ENCODE measurements at places on chromosomes 6 and 20.
A peak's percentile ranks its signal among the peaks of the same experiment; 100 is the strongest.

- no peak for DNase-seq
Observed at GRCh38 chr6:30787954-30788353, 43.6 kb upstream of the IER3 start.

GRCh38 chr6:139540276-139540675 is 165.8 kb upstream of the CITED2 start:
- DNase-seq, result no peak

GRCh38 chr20:50417484-50418235 is 92.5 kb upstream of the PTPN1 start:
- no peak for DNase-seq

DNA sequence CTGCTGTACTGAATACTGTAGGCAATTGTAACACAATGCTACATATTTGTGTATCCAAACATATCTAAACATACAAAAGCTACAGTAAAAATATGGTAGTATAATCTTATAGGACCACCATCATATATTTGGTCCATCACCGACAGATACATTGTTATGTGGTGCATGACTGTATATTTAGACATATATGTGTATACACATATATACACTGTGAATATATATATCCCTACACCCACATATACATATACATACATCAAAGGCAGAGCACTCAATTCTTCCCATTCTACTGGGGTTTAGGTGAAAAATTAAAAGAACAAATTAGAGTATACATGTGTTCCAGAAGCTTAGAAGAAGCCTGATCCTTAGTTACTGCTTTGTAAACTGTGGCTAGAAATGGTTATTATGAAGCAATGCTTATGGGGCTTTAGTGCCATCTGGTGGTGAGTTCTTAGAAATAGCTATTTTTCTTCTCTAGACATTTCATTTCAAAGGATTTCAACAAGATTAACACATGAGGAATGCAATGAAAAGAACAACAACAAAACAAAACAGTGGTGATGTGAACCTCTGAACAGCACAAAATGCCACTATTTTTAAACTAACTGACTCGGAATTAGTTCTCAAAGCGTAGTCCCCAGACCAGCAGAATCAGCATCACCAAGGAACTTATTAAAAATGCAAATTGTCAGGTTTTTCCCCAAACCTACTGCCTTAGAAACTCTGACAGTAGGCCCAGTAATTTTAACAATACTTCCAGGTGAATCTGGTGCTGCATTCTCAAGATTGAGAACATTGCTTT is 38.0 kb downstream of the PKHD1 start:
- DNase-seq, result peak; percentile 9

- no peak for DNase-seq
Observed at GRCh38 chr6:63448229-63448628, 124.1 kb upstream of the LOC128125822 start.

DNA sequence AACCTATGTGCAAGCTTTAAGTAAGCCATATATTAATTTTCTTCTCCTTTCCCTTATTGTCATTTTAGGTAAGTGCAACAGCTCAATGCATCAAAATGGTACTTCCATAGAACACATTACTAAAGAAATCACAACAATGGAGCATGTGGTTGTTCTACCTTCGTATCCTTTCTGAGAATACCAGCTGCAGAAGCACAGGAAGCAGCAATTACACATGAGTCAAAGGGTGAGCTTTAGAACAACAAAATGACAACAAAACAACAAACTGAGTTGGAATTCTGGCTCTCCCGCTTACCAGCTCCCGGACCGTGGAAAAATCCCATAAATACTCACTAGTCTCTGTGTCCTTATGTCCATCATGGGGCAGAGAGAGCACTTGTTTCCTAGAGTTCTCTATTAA is 108.9 kb downstream of the BCAS1 start:
- DNase-seq, result no peak

GRCh38 chr6:16477367-16478149 is 239.2 kb downstream of the GMPR start:
- DNase-seq, result no peak

- no peak for DNase-seq
Observed at GRCh38 chr6:33277663-33278391, 904 bp downstream of the B3GALT4 start.

- DNase-seq, result no peak
Observed at GRCh38 chr6:163756079-163756478, 341.6 kb downstream of the QKI start.

DNA sequence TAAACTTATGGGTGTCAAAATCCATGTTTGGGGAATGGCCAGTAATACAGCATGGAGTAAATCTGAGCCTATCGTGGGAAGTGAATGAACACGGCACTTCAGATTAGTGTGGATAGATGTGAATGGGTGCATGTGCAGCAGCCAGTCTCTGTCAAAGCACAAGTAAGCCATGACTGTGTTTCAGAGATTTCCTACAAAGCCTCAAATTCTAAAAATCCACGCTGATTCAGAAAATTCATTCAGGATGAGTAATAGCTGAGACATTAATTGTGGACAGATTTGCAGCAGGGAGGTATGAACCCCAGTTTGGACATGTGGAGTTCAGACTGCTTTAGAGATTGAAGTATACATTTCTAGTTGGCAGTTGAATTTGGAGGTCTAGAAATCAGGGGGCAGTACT is 115.1 kb downstream of the QKI start:
- no peak for DNase-seq

- no peak for DNase-seq
Observed at GRCh38 chr20:21557241-21558020, 43.6 kb upstream of the NKX2-2 start.

DNA sequence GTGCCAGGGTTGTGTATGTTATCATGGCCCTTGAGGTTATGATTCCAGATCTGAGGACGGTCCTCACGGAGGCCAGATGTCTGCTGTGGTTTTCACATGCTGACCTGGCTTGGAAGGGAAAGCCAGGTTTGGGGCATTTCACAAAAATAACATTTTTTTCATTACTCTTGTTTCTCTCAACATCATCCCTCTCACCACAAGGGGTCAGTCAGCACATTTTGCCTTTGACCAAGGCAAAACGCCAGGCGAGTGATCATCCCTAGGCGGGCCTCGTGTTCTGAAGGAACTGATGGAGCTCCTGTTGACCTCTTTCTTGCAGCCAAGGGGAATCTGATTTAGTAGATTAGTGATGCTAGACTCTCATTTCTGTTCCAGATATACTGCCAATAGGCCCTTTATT is 133.5 kb downstream of the TBC1D7 start:
- peak; percentile 53 for DNase-seq

GRCh38 chr6:140434761-140435160 is 1060.3 kb upstream of the CITED2 start:
- no peak for DNase-seq

DNA sequence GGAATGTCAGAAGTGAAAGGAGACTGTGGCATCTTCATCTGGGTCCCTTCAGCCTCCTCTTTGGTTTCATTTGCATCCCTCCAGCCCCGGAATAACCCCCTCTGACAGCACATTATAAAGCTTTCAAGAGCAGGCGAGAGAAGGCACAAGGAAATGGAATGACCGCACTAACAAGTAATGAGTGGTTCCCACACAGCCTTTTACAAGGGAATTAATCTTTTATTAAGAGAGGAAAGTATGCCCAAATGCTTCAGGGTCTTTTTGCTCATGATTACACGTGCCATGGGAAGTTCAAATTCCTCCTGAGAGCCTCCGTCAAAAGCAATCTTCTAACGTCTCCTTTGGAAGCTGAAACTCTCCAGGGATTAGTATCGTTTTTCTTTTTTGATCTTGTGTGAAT is 347.0 kb downstream of the BTBD3 start:
- DNase-seq, result no peak

GRCh38 chr6:158634695-158635426 is 9.7 kb downstream of the DYNLT1 start:
- DNase-seq, result no peak

- no peak for DNase-seq
Observed at GRCh38 chr6:159469443-159469842, 223.6 kb downstream of the SOD2 start.

DNA sequence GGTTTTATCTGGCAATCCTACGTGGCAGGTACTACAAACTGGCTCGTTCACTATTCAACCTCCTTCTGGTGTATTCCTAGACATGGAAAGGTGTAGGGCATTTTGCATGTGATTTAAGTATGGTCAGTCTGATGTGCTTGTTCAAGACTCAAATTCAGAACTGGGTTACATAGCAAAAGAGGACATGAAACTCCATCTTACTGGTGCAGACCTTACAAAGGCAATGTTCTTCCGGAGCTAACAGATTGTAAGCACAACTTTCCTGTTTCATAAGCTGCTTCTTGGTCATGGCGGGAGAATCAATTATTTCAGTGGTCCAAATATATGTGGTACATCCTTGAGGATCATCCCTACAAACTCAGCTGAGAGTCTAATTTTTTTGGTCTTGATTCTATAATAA is 703.4 kb downstream of the EPM2A start:
- DNase-seq, result no peak

GRCh38 chr20:24813936-24814335 is 135.1 kb upstream of the CST7 start:
- DNase-seq, result no peak

DNA sequence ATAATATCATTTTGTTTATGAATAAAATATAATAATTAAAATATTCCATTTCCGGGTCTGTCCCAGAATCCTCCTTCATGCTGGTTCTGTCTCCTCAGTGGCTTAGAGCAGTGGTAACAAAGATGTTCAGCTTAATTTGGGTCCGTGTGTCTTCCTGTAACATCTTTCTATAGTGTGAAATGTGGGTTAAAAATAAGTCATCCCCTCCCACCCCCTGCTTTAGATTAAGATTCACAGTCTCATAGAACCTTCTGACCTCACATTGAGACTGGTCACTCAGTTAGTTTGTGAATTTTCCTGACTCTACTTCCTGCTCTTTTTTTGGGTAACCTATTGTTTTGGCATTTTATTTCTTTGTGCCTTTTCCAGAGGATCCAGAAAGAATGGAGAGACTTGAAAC is 55.2 kb downstream of the SLX4IP start:
- no peak for DNase-seq

GRCh38 chr6:150116200-150116800 is 26.5 kb upstream of the PPP1R14C start:
- no peak for DNase-seq

- no peak for DNase-seq
Observed at GRCh38 chr20:64065974-64066343, 3.0 kb downstream of the TCEA2 start.

- no peak for DNase-seq
Observed at GRCh38 chr6:21798468-21798867, 204.9 kb downstream of the SOX4 start.

DNA sequence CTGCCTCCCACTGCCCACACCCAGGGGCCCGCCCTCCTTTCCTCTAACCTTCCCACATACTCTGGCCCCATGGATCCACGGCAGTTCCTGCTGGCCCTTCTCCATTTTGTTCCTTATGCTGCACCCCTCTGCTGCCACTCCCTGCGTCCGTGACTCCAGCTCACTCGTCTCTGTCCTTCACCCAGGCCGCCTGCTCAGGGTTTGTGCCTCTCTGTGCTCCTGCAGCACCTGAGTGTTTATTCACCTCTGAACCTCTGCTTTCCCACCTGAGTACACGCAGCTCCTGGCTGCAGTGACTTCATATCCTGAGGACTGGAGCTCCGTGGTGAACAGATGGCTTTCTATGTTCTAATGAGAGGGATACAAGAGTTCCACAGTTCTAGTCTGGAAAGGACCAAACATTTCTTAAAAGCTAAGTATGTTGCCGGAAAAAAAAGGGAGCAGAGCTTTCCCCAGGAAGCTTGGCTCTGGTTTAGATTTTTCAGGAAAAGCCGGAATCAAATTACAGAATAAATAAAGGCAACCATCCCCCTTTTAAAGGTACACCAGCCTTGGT is 1.5 kb upstream of the GNRH2 start:
- no peak for DNase-seq

DNA sequence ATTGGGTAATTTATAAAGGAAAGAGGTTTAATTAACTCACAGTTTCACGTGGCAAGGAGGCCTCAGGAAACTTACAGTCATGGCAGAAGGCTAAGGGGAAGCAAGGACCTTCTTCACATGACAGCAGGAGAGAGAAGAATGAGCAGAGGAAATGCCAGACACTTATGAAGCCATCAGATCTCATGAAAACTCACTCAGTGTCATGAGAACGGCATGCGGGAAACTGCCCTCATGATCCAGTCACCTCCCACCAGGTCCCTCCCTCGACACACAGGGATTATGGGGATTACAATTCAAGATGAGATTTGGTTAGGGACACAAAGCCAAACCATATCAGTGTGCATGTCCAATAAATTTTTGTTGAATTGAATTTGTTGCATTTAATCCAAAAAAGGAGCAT is 52.0 kb downstream of the ECT2L start:
- DNase-seq, result no peak

DNA sequence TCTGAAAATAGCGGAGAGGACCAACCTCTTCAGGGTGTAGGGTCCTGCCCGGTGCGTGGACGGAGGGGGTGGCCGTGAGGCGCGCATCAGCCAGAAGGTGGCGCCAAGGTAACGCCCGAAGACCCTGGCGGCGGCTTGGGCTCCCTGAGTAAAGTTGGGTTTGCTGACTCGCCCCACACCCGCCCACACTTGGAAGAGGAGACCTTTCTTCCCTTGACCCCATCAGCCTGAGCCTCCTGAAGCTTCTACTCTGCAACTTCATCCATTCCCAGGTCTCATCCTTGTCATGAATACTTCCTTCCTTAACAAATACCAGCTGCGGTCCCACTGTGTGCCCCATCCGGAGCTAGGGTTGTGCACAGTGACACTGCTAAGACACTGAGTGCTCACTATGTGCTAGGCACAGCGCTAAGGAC is 14.6 kb downstream of the CD40 start:
- peak; percentile 86 for DNase-seq

GRCh38 chr6:14889188-14889587 is 356.7 kb upstream of the JARID2 start:
- DNase-seq, result peak; percentile 26

GRCh38 chr6:138598562-138599173 is 99.4 kb upstream of the NHSL1 start:
- DNase-seq, result no peak

GRCh38 chr6:21739838-21740237 is 146.3 kb downstream of the SOX4 start:
- DNase-seq, result no peak

DNA sequence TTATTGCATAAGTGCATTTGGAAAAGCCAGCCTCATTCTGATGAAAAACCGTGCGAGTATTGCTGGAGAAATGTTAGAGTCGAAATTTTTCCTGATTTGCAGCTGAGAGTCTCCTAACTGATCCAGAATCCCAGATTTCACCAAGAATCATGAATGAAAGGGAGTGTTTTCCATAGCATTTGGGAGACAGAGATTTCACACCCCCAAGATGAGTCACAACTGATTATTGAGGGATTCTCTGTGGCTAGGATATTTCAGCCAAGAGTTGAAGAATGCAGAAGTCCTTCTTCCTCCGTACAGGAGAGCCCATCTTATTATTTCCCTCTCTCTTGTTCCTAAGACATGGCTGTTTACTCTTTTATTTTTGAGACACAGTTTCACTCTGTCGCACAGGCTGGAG is 82.2 kb upstream of the SALL4 start:
- no peak for DNase-seq

GRCh38 chr6:42610416-42610815 is 46.6 kb downstream of the UBR2 start:
- no peak for DNase-seq

GRCh38 chr20:699811-700338 is 24.3 kb upstream of the SCRT2 start:
- no peak for DNase-seq
